ENCODE measurements at places on chromosomes 11 and 22. TPM values are rescaled to one million over a fixed set of nuclear protein-coding genes. Genes with fewer than 3 reads are reported as not detected.

Gene PLA2G3
- not detected for total RNA-seq

Gene FAM111B
- total RNA-seq, result 2.2 TPM

Gene CNIH2
- 0.87 TPM for total RNA-seq

Gene PKNOX2
- 3.1 TPM for total RNA-seq

Gene DTX4
- total RNA-seq, result 16.1 TPM

Gene SCUBE2
- 1.6 TPM for total RNA-seq

Gene NDUFV1
- 176 TPM for total RNA-seq

Gene TSSK2
- total RNA-seq, result not detected

Gene TPH1
- total RNA-seq, result 0.11 TPM

Gene XPNPEP3
- 11.4 TPM for total RNA-seq

Gene HBB
- total RNA-seq, result not detected

Gene SLC25A22
- 11.4 TPM for total RNA-seq

Gene INS
- total RNA-seq, result not detected

Gene CHRM1
- total RNA-seq, result not detected

Gene OR52I2
- total RNA-seq, result not detected

Gene FOLR2
- total RNA-seq, result not detected

Gene BRD1
- total RNA-seq, result 29.1 TPM

Gene TMEM25
- 42.0 TPM for total RNA-seq

Gene OR4D5
- not detected for total RNA-seq

Gene CLNS1A
- total RNA-seq, result 133 TPM

Gene GLYAT
- not detected for total RNA-seq

Gene VSIG10L2
- total RNA-seq, result not detected

Gene OR51G2
- not detected for total RNA-seq

Gene SYT9
- total RNA-seq, result 0.43 TPM

Gene NTM
- 45.8 TPM for total RNA-seq

Gene PC
- 4.3 TPM for total RNA-seq

Gene SERPING1
- 0.65 TPM for total RNA-seq

Gene SLC22A9
- not detected for total RNA-seq

Gene KRTAP5-11
- total RNA-seq, result not detected

Gene DENND5A
- total RNA-seq, result 112 TPM

Gene CPT1A
- total RNA-seq, result 20.9 TPM

Gene LGR4
- total RNA-seq, result 57.4 TPM

Gene APLNR
- not detected for total RNA-seq

Gene ANKK1
- 1.6 TPM for total RNA-seq

Gene TSPAN32
- total RNA-seq, result not detected

Data from placental epithelial cell (primary cell).